ENCODE measurements at places on chromosomes 7 and 10.

DNA sequence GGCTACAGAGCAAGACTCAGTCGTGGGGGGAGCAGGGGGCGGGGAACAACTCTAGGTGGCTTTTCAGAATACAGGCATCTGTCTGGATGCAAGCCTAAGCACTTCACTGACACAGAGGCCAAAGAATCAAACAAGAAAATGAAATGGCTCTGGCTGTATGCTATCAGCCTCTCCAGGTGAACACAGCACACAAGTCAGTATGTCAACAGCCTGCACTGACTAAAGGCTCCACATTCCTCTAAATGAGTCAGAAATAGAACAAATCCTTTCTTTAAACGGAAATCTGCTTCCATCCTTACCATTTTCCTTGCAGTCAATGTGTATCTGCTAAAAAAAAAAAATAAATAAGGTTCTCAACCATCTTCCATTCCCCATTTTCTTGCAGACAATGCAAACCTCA is 88.3 kb downstream of the ARMH3 start:
- DNase-seq, result no peak

DNA sequence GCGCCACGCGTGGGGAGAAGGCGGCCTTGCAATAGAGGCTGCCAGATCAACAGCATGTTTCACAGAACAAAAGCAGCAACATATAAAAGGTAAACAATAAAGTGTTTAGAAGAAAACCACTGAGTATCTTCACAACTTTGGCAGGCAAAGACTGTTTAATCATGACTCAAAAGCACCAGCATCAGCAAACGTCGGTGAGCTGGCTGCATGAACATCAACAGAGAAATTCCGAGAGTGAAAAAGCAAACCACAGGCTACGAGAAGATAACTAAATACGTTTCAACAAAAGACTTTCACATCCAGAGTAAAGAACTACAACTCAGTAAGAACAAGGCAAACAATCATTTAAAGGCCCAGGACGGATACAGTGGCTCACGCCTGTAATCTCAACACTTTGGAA is 172.0 kb downstream of the MAD1L1 start:
- DNase-seq, result no peak

GRCh38 chr7:607938-608337 is 88.3 kb upstream of the PDGFA start:
- no peak for DNase-seq

- DNase-seq, result no peak
Measured at GRCh38 chr10:87589645-87590051, 70.0 kb upstream of the PAPSS2 start.

Data from SK-MEL-5 (cell line).